ENCODE measurements at places on chromosomes 2 and 18. TPM values are rescaled to one million over a fixed set of nuclear protein-coding genes. Genes with fewer than 3 reads are reported as not detected.

TACR1 gene
- polyA plus RNA-seq: 0.07 TPM

GCKR gene
- 0.47 TPM for polyA plus RNA-seq

SLC16A14 gene
- 1.0 TPM for polyA plus RNA-seq

CD207 gene
- polyA plus RNA-seq: not detected

LYPD1 gene
- polyA plus RNA-seq: 9.2 TPM

ADAM23 gene
- polyA plus RNA-seq: 1.7 TPM

SERPINB8 gene
- 18.4 TPM for polyA plus RNA-seq

CYP27A1 gene
- polyA plus RNA-seq: 26.8 TPM

ACAA2 gene
- 18.5 TPM for polyA plus RNA-seq

DCAF17 gene
- 7.5 TPM for polyA plus RNA-seq

LGALSL gene
- 4.9 TPM for polyA plus RNA-seq

SAG gene
- not detected for polyA plus RNA-seq

FANCL gene
- 6.4 TPM for polyA plus RNA-seq

MATN3 gene
- 0.97 TPM for polyA plus RNA-seq

AGXT gene
- polyA plus RNA-seq: not detected

TFCP2L1 gene
- 0.05 TPM for polyA plus RNA-seq

SFTPB gene
- polyA plus RNA-seq: not detected

RIT2 gene
- not detected for polyA plus RNA-seq

AQP12A gene
- polyA plus RNA-seq: not detected

DSC1 gene
- polyA plus RNA-seq: not detected

IL37 gene
- not detected for polyA plus RNA-seq

LONRF2 gene
- polyA plus RNA-seq: 0.04 TPM

NYAP2 gene
- not detected for polyA plus RNA-seq

OXER1 gene
- not detected for polyA plus RNA-seq

GFPT1 gene
- polyA plus RNA-seq: 14.8 TPM

MAL gene
- polyA plus RNA-seq: not detected

PRKAG3 gene
- not detected for polyA plus RNA-seq

FBXO15 gene
- polyA plus RNA-seq: 0.82 TPM

ALPG gene
- polyA plus RNA-seq: not detected

CFAP65 gene
- not detected for polyA plus RNA-seq

ABCA12 gene
- polyA plus RNA-seq: 0.02 TPM

RAB3GAP1 gene
- 42.0 TPM for polyA plus RNA-seq

NEU2 gene
- not detected for polyA plus RNA-seq

WNT6 gene
- not detected for polyA plus RNA-seq

PRR30 gene
- polyA plus RNA-seq: not detected

CPLX4 gene
- polyA plus RNA-seq: not detected

SERPINB4 gene
- polyA plus RNA-seq: 0.06 TPM

NCKAP5 gene
- 2.1 TPM for polyA plus RNA-seq

All from BJ (cell line).